NCI-H510A treated with DMSO at 0.1 percent for 48 hours (cell line): ENCODE measurements at places on chromosomes 12 and 14.

DNA sequence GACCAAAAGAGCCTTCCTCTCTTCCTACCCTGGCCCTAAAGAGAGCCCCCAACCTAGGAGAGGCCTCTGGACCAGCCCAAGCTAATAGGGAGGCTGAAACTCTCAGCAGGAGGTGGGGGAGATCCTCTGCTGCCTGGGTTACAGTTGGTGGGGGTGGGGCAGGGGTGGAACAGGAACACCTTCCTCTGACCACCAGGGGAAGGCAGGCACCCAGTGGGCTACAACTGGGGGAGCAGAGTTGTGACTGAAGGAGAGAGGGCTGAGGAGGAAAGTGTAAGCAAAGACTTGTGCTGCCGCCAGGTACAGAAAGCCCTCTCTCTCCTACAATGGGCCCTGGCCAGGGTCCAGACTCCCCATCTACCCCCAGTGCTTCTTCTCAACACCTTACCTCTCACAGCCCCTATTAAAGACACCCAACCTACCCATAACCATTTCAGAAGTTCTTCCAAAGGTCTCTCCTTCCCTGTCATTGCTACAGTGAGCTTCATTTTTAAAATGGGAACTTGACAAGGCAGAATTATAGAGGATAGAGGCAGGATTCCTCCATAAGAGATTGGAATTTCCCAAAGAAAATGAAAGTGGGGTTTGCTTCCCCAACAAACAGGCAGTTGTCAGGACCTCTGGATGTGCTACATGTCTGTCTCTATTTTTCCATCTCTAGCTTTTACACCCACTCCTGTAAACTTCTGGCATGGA is 1.4 kb downstream of the MYO1A start:
- no peak for DNase-seq

DNA sequence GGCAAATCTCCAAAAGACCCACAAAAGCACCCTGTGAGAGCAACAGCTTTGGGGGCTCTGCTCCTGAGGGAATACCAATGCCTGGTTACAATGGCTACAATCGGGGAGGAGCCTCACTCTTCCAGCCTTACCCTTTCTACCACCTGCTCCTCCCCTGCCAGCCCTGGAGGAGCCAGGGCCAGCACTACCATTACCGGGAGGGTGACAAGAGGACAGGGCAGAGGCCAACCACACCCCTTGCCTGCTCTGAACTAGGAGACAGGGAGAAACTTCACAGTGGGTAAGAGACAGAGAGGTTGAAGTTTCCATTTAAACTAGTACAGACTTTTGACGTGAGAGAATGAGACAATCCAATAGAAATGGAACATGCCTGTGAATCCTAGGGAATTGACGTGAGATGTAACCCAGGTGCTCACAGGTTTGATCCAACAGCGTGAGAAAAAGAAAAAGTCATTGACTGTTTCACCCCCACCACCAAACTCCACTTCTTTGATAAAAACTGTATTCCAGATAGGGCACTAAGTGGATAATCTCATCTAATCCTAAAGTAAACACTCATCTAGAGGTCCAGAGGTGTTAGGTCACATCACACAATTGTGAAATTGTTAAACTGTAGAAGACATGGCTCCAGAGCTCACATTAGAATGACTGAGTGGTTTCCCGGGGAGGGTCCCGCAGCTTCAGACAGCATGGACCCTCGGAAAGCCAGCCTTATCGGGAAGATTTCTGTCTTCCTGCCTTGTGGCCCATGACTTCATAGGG is 8.4 kb upstream of the TC2N start:
- DNase-seq, result no peak

- no peak for DNase-seq
Measured at GRCh38 chr12:65894088-65894487, 69.8 kb downstream of the HMGA2 start.

- no peak for DNase-seq
Measured at GRCh38 chr14:26206640-26207039, 391.2 kb downstream of the NOVA1 start.

DNA sequence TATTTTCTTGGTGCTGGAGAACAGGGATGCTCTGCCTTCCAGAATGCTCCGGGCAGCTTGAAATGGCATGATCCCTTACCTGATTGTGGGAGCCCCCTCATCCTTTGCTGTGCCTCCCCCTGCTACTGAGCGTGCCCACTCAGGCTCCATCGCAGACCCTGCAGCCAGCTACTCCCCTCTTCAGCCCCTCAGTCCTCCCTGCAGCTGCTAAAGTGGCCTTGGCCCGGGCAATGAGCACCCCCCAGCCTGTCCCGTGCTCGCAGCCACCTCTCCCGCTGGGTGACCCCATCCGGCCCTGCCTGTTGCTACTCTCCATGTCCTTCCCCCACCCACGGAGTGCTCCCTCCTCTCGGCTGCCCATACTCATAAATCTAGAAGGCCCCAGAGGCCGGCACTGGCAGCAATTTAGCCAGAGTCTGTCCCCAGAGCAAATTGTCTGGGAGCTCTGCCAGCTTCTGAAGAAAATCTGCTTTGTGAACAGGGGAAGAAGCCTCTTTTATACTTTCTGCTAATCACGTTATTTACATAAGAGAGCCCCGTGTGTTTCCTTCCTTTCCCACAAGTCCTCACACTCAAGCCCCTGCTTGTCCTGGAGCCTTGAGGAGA is 143.7 kb upstream of the FRMD6 start:
- DNase-seq, result no peak

- no peak for DNase-seq
Measured at GRCh38 chr14:68791078-68791901, 1.6 kb downstream of the ZFP36L1 start.

- no peak for DNase-seq
Measured at GRCh38 chr14:77641534-77642341, 25.3 kb upstream of the SPTLC2 start.
